ENCODE measurements at places on chromosomes 6 and 20.

- no peak for DNase-seq
These were observed 188.8 kb downstream of the EDN1 start for GRCh38 chr6:12478921-12479320.

DNA sequence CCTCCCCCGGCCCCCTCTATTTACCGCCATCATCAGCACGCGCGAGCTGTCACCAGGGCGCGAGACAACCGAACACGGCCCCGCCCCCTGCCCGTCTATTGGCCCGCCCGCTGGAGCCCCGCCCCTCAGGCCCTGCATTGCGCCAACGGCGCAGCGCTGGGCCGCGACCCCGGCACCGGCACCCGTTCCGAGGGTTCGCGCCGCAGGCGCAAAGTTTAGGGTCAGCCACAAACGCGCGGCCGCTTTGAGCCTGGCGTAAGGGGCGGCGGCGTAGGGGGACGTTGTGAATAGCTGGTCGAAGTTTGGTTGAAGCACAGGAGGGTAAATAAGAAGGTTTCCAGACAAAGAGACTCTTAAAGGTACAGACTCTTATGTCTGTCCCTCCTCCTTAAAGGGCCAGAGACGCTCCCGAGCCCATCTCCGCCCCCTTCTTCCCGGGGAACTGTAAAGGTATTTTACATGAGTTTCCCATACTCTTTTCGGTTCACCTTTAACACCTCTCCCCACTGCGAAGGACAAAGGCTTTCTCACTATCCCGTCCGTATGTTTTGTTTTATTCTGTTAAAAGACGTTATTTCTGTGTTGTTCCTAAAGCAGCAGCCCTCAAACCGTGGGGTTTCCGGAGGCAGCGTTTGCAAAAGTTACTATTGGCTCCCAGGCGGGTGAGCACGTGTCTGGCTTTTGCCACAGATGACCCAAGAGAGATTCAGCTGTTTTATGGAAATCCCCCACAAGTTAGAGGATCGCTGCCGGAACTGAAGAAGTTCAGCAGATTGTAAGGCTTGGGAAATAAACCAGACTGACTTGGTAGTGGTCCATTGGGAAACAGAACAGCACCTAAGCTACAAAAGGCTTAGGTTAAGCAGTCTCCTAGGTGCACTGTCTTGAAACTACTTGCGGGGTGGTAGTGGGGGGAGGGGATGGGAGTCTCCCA is at the start of gene USP49:
Gene USP49, minus strand, starts transcription at position 76 of the 934 bp plus-strand sequence. CDS start 88,392 bp downstream, outside the sequence.
- DNase-seq = peak; percentile 82

DNA sequence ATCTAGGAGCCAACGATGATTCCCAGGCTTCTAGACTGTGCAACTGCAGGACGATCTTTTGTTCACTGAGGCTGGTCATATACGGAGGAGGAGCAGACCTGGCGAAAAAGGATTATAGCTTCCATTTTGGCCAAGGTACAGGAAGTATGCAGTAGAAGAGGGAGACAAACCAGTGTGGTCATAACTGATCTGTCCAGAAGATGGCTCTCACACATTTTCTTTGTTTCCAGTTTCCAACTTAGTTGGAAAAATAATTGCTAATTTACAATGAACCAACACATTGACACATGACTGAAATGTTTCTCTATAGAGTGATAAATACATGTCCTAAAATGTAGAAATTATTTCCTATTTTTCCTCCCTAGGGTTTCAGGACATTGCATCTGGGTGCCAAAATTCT is 364.1 kb upstream of the BTBD3 start:
- DNase-seq = peak; percentile 2

DNA sequence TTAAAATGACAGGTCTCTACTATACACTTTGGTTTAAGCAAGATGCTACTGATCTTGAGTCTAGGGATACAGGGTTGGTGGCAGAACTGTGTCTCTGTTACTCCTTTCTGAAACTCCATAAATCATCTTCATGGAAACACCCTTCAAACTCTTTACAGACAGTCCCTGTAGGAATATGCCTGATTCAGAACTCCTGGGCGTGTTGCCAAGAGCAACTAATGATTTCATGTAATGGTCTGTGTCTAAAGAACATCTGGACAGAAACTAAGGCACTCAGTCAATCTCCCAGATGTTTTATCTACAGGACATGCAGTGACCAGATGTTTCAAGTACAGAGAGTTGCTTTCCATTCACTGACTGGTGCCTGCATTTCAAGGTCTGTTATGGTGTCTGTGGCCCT is 464.4 kb upstream of the CHD6 start:
- no peak for DNase-seq

- DNase-seq = no peak
These were observed 9.9 kb downstream of the DNMT3B start for GRCh38 chr20:32772046-32772445.

DNA sequence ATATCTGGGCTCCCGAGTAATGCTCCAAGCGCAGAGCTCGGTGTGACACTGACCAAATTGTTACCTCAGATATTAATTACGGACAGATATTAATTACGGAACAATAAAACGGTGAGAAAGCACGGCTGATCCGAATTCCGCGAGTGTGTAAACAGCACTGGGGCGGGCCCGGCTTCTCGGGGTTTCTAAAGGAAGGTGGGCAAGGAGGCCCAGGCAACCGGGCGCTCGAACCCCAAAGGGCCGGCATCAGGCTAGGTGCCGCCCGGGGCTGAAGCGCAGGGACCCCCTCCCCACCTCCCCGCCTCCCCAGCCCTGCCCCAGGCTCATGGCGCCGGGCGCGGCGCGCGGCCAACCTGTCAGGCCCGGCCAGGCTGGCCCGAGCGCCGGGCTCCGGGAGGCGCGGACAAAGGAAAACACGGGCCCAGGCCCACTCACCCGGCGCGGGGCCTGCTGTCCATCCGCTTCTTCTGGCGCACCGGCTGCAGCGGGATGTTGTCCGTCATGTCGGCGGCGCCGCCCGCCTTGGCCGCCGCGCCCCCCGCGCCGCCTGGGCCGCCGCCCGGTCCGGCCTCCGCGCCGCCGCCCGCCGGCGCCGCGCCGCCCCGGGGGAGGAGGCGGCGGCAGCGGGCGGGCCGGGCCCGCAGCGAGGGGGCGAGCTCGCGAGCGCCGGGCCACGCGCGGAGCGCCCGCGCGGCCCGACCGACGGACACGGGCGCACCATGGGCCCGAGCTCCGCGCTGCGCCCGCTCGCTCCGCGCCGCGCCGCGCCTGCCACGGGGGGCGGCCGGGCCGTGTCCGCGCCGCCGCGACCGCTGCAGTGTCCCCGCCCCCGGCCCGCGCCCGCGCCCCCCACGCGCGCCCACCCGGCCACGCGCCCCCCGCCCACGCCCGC is at the start of gene ATP9A:
Gene ATP9A, minus strand, starts transcription at position 524 of the 892 bp plus-strand sequence. Its CDS starts 21 bp downstream, at position 503.
- DNase-seq = no peak

GRCh38 chr20:4651536-4651935 is 70.2 kb upstream of the PRND start:
- DNase-seq = no peak

GRCh38 chr6:111973118-111973761 is 80.7 kb upstream of the CCN6 start:
- peak; percentile 60 for DNase-seq

Measured in ACHN (cell line).